ENCODE measurements at places on chromosomes 16 and 17. TPM values are rescaled to one million over a fixed set of nuclear protein-coding genes. Genes with fewer than 3 reads are reported as not detected.
A peak's percentile ranks its signal among the peaks of the same experiment; 100 is the strongest.

Gene SEC14L5
- not detected for total RNA-seq

Gene PMFBP1
- total RNA-seq = 0.23 TPM

Gene NPW
- total RNA-seq = 1.6 TPM

Gene NRN1L
- total RNA-seq = not detected

Gene HNF1B
- not detected for total RNA-seq

Gene PGS1
- total RNA-seq = 59.8 TPM

Gene USH1G
- 0.14 TPM for total RNA-seq

Gene TBX4
- 0.42 TPM for total RNA-seq

Gene CCL3
- total RNA-seq = not detected

Gene AIPL1
- total RNA-seq = not detected

- DNase-seq = no peak
These were observed 379.7 kb downstream of the CA10 start for GRCh38 chr17:51778842-51779241.

DNA sequence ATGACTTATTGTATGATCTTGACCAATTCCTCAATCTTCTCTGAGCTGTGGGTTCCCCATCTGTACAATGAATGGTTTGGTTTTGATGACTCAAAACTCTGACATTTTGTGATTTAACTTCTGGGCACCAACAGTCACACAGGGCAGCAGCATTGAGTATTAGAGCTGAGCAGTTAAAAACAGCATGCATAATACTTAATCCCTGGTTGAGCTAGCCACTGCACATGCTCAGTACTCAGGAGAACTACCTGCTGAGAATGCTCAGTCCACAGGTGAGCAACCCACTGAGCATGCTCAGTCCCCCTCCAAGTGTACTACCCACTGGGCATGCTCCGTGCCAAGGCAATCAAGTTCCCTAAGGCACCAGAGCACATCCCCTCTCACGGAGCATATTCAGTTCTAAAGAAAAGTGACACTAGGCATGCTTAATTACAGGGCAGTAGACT lies 68.7 kb downstream of the AIPL1 start:
- no peak for DNase-seq

- no peak for DNase-seq
These were observed 204.9 kb upstream of the KCNJ16 start for GRCh38 chr17:69870091-69870530.

- DNase-seq = peak; percentile 73
These were observed 61.3 kb downstream of the CDRT4 start for GRCh38 chr17:15406081-15406480.

DNA sequence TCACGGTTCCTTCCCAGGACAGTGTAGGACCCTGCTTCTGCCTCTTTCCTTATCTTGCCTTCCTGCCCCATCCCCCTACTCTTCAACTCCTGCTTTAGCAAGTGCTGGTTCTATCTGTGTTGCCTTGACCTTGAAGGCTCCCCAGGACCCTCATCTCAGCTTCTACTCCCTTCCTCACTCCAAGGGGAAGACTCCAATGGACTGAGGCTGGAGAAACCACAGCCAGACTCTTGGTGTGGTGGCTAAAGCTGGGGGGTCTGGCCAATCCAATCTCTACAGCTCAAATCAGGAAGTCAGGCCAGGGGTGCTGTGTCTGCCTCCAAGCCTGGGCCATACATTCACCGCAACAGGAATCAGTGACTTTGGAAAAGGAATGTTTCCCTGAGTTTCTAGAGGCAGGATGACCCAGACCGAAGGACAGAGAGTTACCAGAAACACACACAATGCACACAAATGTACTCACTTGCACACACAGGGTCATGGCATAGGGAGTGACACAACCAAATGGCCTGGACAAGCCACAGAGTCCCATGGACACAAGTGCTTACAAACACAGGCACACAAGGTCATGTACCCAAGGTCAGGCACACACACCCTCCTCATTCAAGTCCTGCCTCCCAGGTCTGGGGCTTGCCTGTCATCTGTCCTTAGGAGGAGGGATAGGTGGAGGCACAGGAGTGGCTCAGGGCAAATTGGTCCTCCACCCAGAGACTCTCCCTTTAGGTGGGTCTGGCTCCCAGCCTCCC lies 1.7 kb upstream of the HSD11B2 start:
- DNase-seq = no peak

DNA sequence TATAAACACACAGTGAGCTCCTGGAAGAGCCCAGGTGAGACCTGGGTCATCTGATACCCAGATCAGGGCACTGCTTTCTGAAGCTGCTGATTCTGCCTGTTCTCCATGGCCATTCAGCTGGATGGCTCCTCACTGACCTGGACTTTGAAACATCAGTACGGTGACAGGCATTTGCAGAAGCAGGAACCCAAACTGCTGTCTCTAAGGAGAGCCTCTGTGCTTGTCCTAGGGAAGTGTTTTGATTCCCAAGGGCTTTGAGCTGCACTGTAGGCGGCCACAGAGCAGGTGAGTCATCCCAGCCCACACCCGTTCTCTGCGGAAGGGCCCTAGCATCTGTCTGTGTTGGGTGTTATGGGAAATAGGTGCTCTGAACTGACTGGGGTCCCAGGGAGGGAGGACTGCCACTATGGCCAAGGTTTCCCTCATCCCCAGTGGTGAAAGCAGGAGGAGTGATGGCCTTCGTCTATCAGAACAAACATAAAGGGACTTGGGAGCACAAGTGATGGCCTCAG lies 60.7 kb upstream of the ADCY9 start:
- DNase-seq = peak; percentile 19

GRCh38 chr16:68223072-68223471 lies 12.9 kb downstream of the ESRP2 start:
- DNase-seq = no peak

- DNase-seq = no peak
These were observed 96.6 kb downstream of the CACNG3 start for GRCh38 chr16:24352746-24353145.

GRCh38 chr17:4161192-4161966 lies 18.4 kb downstream of the CYB5D2 start:
- peak; percentile 66 for DNase-seq

DNA sequence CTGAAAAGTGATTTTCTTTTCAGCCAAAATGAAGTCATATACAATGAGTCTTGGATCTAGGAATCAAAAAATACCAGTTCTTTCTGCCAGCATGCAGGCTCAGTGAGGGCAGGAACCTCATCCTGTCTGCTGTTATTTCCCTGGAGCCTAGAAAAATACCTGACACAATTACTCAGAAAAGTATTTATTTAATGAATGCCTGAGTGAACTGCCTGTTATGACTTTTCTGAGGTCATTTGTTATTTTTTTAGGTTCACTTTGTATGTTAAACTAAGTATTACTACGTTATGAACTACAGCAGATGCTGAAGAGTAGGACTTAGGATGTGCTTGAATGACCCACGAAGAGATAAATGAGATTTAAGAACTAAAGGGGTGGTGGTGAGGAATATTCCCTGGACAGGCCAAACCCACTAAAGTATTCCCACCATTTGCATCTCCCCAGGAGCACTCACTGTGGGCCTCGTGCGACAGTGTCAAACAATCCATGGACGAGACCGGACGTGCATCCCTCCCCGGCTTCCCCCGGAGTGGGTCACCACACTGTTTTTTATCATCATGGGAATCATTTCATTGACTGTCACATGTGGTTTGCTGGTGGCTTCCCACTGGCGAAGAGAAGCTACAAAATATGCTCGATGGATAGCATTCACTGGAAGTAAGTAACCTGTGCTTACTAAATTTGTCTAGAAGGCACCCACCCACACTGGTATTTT lies 17.1 kb upstream of the VWA3A start:
- no peak for DNase-seq

DNA sequence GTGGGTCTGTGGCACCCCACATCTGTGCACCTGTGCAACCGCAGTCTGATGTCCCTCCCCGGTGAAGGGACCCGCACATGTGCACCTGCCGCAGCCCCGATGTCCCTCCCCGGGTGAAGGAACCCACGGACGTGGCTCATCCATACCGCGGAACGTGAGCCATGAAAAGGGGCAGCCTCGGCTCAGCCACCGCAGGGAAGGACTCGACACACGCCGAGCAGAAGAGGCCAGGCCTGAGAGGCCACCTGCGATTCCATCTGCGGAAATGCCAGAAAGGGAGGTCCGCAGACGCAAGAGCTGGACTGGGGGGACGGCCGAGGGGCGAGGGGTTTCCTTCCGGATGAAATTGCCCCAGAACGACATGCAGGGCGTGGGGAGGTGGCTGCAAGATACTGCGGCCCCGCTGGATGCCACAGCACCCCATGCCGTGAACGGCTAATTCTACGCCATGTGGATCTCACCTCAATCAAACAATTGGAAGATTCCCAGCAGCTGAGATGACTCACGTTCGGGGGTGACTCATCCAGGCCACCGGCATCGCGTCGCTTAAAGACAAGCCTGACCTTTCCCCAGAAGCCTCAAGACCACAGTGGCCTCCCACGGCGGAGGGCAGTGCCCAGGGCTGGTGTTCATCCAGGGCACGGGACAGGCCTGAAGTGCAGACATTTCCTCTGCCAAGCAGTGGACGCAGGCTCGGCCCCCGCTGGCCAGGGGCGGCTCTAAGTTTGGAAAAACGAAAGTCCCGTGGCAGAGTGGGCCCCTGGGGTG lies 21.0 kb downstream of the SOX8 start:
- peak; percentile 93 for DNase-seq

GRCh38 chr17:16912021-16912962 lies 59.6 kb downstream of the TNFRSF13B start:
- peak; percentile 59 for DNase-seq

DNA sequence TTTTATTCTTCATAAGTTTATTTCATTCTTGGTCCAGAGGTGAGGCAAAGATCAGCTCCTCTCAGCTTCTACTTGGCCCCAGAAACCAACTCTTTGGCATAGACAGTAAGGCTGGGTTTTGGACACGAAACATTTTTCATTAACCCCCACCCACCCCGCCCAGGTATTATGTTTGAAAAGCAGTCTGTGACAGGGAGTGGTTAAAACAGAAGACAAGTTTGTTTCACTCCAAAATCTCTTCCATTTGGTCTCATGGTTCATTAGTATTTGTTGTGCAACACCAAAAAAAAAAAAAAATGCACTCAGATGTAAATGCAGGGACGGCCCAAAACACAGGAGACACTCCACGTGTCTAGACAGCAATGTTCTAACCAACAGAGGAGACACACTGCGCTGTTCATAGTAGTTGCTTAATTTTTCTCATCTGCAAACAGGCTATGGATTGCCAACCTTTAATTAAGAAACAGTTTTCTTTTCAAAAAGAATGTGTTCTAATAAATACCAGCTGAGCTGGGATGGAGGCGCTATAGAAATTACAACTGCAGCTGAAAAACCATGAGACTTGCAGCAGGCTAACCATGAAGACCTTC lies 39.8 kb upstream of the MMP2 start:
- no peak for DNase-seq

GRCh38 chr17:27846042-27846655 lies 45.8 kb upstream of the NOS2 start:
- DNase-seq = no peak

GRCh38 chr17:58741121-58741625 lies 14.5 kb upstream of the PPM1E start:
- DNase-seq = no peak

DNA sequence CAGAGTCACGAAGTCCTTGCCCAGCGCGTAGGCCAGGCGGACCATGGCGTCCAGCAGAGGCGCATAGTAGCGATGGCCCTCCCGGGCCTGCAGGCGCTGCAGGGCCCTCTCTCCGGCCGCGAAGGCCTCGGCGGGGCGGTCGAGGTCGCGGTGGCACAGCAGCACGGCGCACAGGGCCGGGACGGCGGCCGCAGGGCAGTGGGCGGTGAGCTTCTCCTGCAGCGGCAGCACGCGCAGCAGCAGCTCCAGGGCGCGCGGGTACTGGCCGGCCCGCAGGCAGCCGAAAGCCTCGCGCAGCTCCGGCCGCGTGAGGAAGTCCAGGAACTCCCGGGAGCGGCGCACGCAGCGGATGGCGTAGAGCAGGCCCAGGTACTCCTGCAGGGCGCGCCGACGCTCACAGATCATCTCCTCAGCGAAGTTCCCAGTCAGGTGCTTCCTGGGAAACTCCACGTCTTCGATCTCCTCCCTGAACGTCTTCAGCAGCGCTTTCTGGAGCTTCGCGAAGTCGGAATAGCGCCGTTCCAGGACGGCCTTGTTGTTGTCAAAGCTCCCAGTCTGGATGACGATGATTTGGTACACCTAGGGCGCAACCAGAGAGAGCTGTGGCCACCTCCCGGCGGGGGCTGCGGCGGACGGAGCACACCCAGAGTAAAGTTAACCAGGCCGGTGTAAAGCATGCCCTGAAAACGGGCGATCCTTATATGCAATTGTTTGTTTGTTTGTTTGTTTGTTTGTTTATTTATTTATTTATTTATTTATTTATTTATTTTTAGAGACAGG lies 7.4 kb downstream of the SNX20 start:
- no peak for DNase-seq
